Naive thymus-derived CD4-positive, alpha-beta T cell (primary cell): ENCODE measurements at places on chromosomes 3 and 15.

DNA sequence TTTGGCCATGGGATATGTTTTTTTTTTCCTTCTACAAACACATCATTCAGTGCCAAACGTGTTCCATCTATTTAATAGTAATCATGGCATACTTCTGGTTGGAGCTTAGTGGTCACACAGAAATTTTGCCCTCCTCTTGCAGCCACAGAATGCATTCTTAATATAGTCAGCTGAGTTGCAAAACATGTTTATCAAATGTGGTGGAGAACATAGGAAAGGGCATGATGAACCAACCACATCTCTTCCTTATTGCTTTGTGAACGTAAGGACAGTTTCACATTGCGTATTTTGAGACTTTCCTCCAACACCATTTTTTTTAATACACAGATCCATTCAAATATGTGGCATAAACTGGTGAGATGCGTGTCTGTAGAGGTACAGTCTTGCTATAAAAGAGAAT lies 106.8 kb downstream of the BBX start:
- DNase-seq: no peak

GRCh38 chr15:32722136-32722535 lies 4.3 kb downstream of the GREM1 start:
- no peak for DNase-seq

DNA sequence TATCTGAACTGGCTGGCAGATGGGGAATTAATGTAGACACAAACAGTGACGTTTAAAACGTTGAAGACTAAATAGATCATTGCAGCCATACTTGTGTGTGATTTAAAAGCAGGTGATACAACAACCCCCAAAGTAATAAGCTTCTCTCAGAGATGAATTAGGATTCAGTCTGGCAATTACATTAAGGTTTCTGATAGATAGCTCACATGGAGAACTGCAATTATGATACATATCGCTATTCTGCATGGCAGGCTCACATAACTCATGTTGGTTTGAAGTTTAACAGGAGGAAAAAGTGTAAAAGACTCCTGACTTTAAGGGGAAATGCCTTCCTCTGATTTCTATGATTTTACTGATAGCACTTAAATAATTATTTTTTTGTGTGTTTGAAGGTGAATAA lies 196.9 kb downstream of the CLSTN2 start:
- no peak for DNase-seq

DNA sequence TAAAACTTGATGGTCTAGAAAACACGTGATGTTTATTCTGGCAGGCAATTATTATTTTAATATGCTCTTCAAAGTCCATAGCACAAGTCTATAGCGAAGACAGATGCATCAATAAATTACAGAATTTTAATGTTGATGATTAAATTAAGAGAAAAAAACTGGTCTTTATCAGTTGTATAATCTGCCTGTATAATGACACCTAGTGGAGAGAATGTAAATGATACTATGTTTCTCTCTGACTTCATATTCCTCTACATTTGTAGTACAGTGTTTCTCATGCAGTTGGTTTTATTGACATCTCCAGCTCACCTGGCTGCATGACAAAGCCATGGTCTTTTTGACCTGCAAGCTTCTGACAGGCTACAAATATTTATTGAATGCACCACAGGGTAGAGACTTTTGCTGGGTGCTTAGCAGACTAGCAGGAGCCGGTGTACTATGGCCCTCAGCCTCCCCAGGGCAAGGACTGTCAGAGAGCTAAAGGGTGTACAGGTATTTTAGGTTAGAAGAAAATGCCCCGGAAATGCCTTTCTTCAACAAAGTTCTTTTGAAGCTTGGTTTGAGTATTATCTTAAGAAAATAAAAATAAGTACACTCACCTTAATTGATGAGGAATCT lies 289.9 kb downstream of the GAP43 start:
- DNase-seq: no peak

- no peak for DNase-seq
Measured at GRCh38 chr3:111761309-111761795, 97.7 kb upstream of the PHLDB2 start.

- no peak for DNase-seq
Measured at GRCh38 chr15:80923668-80924067, 66.0 kb downstream of the MESD start.

GRCh38 chr3:32531010-32531647 lies 28.5 kb upstream of the CMTM6 start:
- no peak for DNase-seq

DNA sequence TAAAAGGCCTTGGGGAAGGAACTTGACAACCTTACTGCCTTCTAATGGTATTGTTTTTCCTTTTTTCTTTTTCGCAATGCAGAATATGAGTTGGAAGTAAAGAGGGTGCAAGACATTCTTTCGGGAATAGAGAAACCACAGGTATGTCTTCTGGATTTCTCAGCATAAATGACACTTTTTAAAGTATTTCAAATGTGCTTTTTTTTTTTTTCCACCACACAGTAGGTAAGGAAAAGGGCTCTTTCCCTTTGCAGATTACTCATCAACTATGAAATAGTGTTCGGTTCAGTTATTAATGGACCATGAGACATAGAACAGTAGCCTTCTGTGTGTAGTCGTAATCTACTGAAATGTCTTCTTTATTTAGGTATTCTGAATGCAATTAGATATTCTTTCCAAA lies 162.4 kb downstream of the GHSR start:
- no peak for DNase-seq

GRCh38 chr3:16810593-16811367 lies 74.0 kb upstream of the PLCL2 start:
- no peak for DNase-seq

GRCh38 chr3:120839120-120839519 lies 68.9 kb upstream of the STXBP5L start:
- DNase-seq: no peak

DNA sequence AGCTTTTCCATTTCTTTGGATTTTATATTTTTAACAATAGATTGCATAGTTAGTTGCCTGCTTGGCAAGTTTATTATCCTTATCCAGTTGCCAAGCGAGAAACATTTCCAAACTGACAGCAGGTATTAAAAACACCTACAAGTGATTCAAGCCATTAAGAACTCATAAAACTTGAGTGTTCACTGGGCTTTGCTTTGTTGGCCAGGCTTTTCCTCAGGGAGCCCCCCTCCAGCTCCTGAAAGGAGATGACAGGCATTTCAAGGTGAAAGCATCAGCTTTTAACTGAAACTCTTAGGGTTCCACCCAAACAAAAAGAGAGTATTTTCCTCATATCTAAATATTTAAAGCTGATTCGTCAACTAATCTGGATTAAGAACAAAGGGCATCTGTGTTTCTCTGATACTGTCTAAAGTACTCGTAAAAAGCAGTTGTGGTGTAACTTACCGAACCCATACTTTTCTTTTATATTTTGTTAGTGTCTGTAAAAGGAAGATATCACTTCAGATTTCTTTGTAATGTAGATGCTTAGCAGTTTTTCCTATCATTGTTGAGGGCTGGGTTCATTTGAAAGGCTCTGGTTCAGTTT lies 363.4 kb downstream of the OTOL1 start:
- DNase-seq: no peak

DNA sequence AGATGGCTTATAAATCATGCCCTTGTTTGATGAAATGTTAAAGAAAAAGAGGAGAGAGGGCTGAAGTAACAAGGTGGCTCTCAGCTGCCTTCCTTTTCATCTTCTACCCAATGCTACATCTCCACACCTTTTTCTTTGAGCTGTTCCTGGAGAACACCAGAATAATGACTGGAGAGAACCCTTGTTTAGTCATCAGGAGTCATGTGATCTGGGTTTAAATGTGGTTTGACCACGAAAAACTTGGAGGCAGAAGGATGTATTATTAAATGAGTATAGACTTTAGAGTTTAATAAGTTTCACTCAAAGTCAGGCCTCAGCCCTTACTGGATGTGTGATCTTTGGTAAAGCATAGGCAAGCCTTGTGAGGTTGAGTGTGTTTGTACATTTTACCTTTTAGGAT lies 230.3 kb upstream of the TBL1XR1 start:
- no peak for DNase-seq

GRCh38 chr3:51139616-51140015 lies 245.5 kb upstream of the MANF start:
- DNase-seq: no peak

DNA sequence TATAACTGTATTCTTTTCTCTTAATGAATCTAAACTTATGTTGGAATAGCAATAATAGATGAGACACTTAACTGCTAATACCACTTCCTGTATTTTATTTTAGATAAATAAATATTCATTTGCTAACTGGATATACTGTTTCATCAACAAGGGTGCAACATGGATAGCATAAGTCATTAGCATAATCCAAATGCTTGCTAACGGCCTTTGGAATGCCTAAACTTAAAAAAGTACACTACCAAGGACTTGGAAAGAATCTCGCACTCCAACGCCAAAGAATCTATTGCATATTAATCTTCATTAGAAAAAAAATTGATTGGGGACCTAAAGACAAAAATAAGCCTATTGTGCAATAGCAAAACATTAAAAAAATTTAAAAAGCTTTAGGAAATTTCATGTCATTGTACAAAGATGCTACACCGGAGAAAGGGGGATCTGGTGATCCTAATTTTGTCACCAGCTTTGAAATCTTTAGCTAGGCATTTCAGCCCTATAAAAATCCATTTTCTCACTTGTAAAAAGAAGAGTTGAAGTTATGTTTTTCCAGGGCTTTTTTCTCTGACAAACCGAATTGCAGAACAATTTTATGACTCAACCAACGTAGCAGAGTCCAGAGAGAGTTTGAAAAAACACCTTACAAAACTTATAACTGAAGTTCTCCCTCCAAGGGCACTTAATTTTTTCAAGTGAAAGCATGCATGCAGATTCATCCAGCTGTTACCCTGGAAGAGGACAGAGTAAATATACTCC lies 4.1 kb downstream of the VGLL3 start:
- no peak for DNase-seq

GRCh38 chr3:9903238-9903624 lies 583 bp downstream of the IL17RE start:
- no peak for DNase-seq

DNA sequence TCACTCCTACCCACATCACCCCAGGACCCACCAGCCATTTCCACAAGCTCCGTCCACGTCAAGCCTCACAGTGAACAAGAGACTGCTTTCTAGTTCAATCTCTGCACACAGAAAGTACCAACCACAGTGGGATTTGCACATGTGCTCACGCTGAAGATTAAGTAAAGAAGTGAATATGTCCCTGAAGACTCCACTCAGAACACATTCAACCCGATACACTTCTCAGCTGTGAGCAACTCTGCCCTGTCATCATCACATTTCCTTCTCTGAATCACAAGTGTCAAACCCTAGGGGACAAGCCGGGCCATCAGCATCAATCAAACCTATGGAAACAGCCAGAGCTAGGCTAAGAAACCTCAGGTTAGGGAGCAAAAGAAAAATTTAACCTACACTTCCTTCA lies 1.9 kb downstream of the STIMATE start:
- DNase-seq: no peak

- DNase-seq: no peak
Measured at GRCh38 chr3:187983484-187984124, 170.4 kb upstream of the LPP start.

DNA sequence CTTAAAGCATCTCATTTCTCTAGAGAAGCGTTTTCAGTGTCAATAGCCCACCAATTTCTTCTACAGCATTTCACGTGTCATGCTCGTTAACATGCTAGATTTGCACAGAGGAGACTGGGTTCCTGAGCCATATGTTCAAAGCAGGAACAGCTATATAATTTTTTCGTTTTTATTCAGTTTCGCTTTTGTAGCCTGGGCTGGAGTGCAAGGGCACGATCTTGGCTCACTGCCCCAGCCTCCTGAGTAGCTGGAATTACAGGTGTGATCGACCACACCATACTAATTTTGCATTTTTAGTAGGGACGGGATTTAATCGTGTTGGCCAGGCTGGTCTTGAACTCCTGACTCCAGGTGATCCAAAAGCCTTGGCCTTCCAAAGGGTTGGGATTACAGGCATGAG lies 6.6 kb upstream of the SLMAP start:
- DNase-seq: no peak

DNA sequence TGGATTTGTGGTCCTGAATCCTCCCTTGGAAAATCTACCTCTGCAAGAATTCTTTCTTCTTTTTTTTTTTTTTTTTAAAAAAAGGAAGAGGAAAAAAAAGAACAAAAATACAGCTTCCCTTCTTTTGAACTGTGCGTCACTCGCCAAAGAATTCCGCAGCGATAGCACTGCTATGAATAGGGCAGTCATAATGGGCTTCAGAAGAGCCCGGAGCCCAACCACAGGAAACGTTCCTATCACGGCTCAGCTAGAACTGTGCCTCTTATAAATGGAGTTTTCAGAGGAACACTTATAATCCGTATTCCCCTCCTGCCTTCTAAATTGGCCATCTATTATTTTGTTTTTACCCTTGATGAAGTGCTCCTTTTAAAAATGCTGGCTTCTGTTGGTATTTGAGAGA lies 227.7 kb downstream of the ADAMTS17 start:
- DNase-seq: no peak

- no peak for DNase-seq
Measured at GRCh38 chr3:152365766-152366593, 97.3 kb downstream of the MBNL1 start.

DNA sequence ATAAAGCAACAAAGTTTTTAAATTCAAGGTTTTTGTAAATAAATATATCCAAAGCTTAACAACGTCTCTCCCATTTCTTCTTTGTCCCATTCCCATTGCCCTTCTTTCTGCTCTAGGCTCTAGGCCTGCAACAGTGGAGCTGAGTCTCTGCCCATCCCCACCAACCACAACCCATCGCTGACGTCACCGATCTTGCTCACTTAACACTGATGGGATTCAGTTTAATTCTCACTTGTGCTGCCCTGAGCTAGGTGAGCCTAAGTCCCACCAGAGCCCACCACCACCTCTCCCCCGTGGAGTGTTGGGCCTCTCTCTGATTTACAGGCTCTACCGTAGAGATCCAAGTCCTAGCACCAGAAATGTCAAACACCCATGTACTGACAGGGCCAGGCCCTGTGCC lies 61.3 kb upstream of the RAB6B start:
- DNase-seq: no peak

DNA sequence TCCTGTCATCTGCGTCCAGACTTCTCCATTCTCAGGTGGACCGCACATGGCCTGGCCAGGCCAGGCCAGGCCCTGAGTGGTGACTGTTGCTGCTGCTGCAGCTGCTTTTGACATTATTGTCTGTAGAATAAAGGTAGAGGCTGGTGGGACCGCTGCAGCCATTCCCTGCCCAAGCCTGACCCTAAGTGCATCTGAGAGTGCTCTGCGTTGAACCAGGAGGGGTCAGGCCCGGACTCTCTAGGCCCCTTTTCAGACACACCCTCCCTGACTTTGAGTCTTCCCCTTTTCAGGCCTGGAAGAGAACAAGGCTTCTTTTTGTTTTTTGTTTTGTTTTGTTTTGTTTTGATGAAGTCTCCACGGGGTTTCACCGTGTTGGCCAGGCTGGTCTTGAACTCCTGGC lies 54.6 kb upstream of the FLNB start:
- DNase-seq: no peak

- no peak for DNase-seq
Measured at GRCh38 chr3:37287776-37288175, 113.4 kb upstream of the LRRFIP2 start.
